ENCODE measurements at places on chromosomes 7 and 10.
A peak's percentile ranks its signal among the peaks of the same experiment; 100 is the strongest.

DNA sequence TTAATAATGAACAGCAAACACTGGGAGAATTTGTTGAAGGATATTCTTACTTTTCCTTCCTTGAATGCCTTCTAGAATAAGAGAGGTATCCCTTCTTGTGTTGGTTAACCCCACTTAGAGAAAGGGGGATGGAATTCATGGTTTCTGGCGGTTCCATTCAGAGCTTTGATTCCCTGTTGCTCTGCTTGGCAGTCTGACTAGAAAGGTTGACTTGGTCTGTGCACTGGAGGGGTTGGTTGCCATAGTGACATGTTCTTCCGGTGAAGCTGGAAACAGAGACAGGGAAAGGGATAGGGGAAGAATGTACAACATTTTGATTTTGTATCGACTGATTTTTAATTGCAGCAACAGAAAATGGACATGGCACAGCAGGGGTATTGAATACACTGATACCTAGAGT, 2.5 kb downstream of the TMEM178B start:
- no peak for DNase-seq

GRCh38 chr10:46522295-46523118, 34.0 kb downstream of the GPRIN2 start:
- DNase-seq, result no peak

DNA sequence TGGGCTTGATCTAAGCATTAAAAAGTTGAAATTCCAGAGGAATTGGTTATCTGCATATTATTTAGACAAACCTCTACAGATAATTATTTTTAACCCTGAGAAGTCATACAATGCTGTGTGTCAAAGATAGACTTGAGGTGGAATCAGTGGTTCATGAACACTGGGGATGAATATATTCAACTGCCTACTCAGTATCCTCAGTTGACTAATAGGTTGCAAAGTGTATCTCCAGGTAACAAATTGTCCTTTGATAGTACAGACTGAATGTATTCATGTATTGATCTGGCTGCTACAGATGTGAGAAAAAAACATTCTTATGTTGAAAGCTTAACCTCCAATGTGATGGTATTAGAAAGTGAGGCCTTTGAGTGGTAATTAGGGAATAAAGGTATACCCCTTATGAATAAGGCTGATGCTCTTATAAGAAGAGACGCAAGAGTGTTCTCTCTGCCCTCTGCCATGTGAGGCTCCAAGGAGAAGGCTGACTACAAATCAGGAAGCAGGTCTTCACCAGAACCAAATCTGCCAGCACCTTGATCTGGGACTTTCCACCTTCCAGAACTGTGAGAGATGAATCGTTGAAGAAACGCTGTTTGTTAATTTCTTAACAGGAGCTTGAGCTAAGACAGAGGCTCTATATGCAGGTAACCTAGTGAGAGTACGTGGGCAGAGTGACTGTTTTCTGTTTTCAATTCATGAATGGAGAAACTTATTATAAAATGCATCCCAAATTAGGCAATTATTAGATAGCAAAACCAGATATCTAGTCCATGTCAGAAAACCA, 7.5 kb downstream of the MRPL32 start:
- DNase-seq, result no peak

DNA sequence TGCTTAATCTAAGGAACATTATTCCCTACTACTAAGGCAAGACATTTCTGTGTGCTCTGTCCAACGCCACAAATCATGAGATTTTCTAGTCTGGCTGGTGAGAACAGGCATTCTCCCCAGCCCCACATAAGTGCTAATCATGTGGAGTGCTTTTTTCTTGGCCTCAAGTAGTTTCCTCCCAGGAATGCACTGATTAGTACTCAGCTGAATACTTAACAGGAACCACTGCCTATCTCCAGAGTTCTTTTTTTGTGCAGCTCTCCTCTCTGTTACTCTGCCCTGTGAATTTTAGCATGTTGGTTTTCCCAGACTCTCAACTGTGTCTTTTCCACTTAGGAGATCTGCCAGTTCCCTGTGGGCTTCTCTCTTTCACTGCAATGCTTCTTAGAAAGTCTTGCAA, 1098.5 kb upstream of the LRRTM3 start:
- no peak for DNase-seq

DNA sequence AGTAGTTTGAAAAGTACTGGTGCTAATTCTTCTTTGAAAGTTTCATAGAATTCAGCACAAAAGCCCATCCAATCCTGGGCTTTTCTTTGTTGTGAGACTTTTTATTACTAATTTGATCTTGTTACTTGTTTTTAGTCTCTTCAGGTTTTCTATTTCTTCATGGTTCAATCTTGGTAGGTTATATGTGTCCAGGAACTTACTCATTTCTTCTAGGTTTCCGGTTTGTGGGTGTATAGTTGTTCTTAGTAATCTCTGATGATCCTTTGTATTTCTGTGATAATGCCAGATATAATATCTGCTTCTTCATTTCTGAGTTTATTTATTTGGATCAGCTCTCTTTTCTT, 147.5 kb downstream of the RTKN2 start:
- DNase-seq, result no peak

GRCh38 chr7:23157679-23158078, 24.2 kb upstream of the NUP42 start:
- DNase-seq, result no peak

- DNase-seq, result no peak
Measured at GRCh38 chr7:32283546-32283945, 206.6 kb downstream of the LSM5 start.

GRCh38 chr7:40865441-40866233, 730.8 kb downstream of the SUGCT start:
- DNase-seq, result no peak

GRCh38 chr10:4602764-4603491, 223.1 kb upstream of the AKR1E2 start:
- DNase-seq, result no peak

DNA sequence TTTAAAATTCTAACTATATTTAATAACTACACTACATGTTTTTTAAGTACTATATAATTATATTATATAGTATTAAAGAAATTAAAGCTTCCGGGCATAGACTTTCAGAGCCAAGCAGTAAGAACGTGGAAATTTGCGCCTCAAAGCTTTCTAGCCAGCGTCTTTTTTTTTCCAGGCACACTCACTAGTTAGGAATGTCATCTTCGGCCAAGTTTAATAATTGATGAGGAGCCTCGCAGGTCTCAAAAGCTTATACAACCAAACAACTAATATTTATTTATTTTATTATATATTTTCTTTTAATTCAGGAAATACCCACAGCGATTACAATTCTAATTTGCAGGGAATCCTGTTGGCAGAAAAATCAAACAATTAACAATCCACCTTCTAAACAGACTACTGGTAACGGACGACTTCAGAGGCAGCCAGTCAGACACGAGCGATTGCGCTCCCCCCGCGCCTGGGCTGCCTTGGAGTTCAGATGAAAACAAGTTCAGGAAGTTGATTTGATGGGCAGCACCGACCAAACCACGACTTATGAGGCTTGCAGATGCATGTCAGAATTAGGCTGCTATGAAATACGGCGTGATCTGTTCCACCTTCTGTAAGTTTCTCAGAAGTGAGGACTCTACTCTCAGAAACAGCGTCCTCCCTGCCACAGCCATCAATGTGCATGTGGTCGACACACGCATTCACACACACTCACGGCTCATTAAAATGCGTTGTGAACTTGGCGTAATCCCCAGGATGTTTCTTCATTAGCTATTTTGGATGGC, 431.8 kb upstream of the MGMT start:
- DNase-seq, result no peak

GRCh38 chr10:3757250-3757637, 27.8 kb downstream of the KLF6 start:
- no peak for DNase-seq

GRCh38 chr10:102538811-102539210, 35.0 kb downstream of the SUFU start:
- DNase-seq, result no peak

- DNase-seq, result no peak
Measured at GRCh38 chr10:60989400-60989876, 45.5 kb upstream of the RHOBTB1 start.

DNA sequence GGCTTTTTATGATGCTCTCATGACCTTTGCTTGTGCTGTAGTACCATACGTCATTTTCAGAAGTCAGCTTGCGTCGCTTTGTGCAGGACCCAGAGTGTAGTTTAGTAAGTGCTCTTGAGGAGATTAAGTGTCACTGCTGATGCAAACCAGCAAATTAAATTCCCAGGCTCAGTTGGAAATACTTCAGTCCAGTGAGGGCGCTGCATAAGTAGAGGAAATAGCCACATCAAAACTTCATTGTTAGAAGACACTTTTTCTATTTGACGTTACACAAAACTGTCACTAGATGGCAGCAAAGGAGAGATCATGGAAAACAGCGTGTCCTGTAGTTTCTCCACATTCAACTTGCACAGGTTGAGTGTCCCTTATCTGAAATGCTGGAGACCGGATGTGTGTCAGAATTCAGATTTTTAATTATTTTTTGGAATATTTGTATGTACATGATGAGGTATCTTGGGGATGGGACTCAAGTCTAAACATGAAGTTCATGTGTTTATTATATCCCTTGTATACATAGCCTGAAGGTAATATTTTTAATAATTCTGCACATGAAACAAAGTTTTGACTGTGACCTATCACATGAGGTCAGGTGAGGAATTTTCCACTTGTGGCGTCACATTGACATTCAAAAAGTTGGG, 7.9 kb downstream of the ZNF22 start:
- peak; percentile 64 for DNase-seq

- DNase-seq, result no peak
Measured at GRCh38 chr7:156261581-156261980, 379.0 kb upstream of the RNF32 start.

DNA sequence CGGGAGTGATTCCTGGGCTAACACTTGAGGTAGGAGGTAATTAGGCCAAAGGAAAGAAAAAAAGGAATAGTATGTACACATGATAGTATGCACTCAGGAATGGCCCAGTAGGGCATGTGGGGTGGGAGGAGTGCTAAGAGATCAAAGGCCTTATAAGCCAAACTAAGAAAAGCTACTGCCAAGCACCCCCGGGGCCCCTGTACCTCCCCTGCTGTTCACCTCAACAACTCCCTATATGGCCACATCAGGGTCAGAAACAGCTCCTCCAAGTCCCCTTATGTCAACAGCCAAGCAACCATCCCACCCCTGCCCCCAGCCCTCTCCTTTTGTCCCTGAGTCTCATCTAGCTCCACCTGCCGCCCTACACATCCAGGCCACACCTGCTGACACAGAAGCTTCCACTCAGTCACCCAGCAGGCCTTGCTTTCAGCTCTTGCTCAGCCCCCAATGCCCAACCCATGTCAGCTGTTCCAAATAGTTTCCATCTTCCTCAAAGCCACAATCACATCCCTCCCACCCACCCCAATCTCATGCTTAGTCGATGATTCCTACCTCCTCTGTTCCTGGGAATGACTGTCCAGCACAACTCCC, 80.2 kb downstream of the SORBS1 start:
- no peak for DNase-seq

DNA sequence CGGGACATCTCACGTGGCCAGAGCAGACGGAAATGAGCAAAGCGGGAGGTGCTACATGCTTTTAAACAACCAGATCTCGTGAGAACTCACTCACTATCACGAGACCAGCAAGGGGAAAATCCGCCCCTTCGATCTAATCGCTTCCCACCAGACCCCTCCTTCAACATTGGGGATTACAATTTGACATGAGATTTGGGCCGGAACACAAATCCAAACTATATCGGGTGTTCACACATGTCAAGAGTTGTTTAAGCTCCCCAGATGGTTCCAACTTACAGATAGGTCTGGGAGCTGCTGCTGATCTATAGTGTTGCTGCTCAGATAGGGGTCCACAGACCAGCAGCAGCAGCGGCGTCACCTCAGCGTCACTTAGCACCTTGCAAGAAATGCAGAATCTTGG, 194.9 kb downstream of the GPAM start:
- no peak for DNase-seq

GRCh38 chr10:48605786-48606529, 1.1 kb upstream of the ARHGAP22 start:
- no peak for DNase-seq

DNA sequence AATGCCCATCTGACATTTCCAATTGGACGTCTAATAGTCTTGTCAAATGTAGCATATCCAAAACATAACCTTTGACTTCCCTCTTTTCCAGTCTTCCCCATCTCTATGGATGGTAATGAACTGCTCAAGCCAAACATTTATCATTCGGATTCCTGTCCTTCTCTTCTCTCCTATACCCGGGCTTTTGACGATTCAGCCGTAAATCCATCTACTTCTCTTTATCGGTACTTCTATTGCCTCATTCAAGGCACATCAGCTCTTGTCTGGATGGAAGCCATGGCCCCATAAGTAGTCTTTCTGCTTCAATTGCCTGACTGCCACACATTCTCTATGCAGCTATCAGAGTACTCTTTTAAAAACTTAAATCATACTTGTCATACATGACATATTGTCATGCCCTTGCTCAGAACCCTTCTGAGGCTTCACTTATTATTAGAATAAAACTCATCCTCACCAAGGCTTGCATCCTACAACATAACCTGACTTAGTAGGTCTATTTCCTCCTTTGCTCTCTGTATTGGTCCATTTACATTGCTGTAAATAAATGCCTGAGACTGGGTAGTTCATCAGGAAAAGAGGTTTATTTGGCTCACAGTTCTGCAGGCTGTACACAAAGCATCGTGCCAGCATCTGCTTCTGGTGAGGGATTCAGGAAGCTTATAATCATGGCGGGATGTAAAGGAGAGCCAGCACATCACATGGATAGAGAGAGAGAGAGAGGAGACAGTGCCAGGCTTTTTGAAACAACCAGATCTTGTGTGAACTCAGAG, 37.8 kb downstream of the ST8SIA6 start:
- no peak for DNase-seq

DNA sequence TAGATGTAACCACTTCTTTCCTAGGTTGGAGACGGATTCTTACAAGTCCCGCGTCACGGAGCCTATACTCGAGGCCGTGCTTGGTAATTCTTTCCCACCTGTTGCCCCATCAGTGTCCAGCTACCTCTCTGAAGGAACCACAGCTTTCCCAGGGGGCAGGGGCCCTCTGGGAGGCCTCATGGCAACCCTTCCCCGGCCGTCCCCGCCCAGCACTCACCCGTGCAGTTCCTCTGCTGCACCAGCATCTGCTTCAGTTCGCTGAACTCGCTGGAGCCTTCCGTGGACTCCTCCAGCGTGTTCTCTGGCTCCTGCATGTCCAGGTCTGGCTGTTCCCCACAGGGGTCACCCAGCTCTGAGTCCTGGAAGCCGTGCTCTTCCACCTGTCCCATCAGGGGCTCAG, 24.5 kb downstream of the ZNF777 start:
- DNase-seq, result no peak
